ENCODE measurements at places on chromosomes 12 and 14.

DNA sequence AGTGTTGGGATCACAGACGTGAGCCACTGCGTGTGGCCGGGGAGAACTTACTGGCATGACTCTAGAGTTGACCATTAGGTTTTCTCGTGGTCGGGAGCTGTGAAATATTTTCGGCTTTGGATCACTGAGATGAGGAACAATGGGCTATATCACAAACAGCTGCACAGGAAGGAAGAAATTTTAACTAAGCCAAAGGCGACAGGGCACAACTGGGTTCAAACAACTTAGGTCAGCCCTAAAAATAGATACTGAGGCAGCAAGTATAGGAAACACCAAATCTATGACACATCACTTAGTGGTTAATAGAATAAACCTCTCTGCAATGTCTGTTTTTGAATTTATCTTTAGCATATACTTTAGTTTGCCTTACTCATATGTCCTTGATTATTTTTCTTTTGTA lies 162.9 kb downstream of the LRIG3 start:
- DNase-seq = peak; percentile 75

DNA sequence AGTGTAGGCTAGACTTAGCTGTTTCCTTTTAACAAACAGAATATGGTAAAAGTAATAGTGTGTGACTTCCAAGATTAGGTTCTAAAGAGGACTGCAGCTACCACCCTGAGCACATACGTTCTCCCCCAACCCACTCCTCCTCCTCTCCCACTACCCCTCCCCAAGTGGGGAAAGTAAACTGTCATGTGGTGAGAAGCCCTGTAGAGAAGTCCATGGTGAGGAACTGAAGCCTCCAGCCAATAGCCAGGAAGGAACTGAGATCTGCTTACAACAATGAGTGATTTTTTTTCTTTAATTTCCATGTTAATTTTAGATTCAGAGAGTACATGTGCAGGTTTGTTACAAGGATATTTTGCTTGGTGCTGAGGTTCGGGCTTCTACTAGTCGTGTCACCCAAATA lies 57.0 kb upstream of the EGLN3 start:
- DNase-seq = no peak

DNA sequence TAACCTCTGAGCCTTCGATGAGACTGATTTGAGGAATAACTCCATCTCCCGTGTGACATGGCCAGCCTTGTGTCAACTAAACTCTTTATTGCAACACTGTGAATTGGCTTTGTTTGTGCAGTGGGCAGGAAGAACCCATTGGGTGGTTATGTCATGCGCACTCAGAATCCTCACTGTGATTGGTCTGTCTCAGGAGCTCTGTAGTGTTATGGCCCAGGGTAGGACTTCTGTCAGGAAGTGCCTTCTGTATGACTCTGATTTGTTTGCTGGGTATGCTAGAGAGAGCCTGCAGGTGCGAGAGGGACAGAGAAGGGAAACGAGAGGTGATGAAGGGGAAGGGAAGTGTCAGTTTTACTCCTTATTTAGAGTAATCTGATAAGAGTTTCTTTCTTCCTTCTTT lies 71.5 kb upstream of the DCD start:
- no peak for DNase-seq

GRCh38 chr14:76948976-76949375 lies 79.5 kb downstream of the IRF2BPL start:
- DNase-seq = no peak

- DNase-seq = no peak
Measured at GRCh38 chr12:116759783-116760621, 21.9 kb downstream of the RNFT2 start.

- no peak for DNase-seq
Measured at GRCh38 chr14:90796329-90796728, 19.9 kb downstream of the TTC7B start.

DNA sequence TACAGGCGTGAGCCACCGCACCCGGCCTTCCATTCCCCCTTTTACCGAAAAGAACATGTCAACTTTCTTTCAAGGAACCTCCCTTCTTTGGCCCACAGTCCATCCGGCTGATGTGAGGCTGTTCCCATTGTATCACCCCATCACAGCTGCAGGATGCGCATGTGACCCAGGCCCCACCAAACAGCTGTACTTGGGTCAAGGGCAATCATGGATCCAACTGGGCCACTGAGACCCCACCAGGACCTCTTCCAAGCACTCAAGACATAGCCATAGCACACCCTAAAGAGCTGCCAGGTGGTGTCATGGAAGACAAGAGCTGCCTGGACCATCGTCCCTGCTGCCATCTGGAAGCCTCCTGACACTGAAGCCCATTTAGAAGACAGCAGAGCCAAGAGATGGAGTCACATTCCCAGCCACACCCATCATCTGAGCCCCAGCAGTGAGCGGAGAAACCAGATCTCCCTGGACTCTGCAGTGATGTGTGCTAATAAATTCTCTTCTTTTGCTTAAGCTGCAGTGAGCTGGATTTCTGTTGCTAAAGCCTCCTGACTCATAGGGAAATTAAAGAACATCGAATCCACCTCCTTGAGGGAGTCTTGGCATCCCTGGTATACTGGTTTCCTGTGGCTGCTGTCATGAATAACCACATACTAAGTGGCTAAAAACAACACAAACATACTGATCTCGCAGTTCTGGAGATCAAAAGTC lies 105.6 kb downstream of the KSR2 start:
- peak; percentile 63 for DNase-seq

Data from AG09309 (cell line).